ENCODE measurements at places on chromosomes 12 and 14.

DNA sequence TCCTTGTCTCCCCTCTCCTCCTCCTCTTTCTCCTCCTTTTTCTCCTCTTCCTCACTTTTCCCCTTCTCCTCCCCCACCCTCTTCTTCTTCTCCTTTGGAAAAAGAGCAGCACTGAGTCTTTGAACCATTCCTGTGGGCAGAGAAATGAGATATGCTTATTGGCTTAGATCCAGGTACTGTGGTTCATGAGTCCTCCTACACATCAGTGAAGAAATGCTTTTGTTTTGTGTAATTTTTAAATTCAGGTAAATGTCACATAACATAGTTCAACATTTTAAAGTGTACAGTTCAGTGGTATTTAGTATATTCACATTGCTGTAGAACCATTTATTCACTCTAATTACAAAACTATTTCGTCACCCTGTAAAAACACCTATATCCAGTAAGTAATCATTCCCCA, 402.1 kb downstream of the AACS start:
- DNase-seq = no peak

DNA sequence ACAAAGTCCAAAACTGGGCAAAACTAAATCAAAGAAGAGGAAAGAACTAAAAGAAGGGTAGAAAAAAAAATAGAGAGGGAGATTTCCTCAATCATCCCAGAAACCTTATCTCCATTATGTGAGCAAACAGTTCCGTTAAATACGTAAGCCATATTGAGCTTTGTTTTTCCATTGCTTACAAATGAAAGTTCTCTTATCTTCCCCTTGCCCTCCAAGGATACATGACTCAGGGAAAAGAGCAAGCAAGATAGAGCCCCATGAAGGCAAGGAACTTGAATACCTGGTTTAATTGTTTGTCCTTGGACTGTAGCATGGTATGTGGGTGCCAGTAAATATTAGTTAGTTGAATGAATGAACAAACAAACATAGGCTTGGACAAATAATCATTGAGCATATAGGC, 126.8 kb upstream of the USP15 start:
- no peak for DNase-seq

DNA sequence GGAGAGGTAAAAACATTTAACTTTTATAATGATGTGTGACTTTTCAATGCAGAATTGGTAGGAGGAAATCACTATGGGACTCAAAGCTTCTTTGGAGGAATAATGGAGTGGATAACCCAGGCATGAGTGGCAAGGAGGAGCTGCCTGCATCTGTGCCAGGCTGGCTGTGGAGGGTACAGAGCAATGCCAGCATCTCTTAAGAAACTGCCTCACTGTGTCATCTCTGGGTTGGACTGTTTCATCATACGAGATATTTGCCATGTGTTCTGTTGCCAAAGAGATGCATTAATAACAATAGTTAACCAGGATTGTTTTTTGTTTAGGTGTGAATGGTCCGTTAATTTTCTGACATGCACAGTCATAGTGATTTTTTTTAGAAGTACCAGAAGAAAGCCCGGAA, 183.7 kb upstream of the NTF3 start:
- no peak for DNase-seq

GRCh38 chr12:92462527-92462926, 240.3 kb upstream of the PLEKHG7 start:
- DNase-seq = no peak

DNA sequence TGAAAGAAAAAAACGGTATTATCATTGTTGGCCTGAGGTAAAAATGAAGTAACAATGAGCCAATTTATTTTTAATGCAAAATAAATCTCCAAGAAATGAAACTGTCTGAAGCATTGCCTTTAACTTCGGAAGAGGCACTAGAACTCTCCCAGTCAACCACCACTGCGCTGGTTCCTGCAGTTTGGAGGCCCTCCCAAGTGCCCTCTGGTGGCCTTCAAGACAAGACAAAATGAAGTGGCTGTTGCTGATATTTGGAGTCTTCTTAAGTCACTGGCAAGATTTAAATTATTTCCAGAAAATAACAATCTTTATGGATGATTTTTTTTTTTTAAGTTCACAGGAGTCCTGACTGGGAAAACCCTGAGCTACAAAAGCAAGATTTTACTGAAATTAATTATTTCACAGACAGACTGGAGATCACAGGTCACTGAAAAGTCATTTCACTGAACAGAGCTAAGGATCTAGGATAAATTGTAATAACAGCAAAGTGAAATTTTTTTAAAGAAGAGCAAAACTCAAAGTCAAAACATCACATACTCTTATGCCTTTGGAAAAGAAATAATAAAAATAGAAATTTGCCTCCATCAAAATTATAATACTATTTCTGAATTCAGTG, 58.2 kb downstream of the DICER1 start:
- no peak for DNase-seq

DNA sequence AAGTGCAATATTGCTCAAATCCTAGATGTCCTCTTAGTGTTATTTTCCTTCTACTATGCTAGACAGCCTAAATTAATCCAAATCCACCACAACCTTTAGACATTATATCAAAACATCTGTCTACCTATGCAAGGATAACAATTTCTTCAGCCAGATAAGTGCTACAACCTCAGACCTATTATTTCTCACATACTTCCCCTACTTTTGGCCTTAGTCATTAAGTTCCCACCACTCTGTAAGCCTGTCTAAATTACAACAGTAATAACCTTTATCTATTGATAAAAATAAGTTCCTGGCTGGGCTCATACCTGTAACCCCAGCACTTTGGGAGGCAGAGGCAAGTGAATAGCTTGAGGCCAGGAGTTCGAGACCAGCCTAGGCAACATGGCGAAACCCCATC, 74.0 kb downstream of the KIF21A start:
- DNase-seq = no peak

GRCh38 chr12:127272864-127273263, 994.1 kb upstream of the TMEM132C start:
- DNase-seq = no peak

DNA sequence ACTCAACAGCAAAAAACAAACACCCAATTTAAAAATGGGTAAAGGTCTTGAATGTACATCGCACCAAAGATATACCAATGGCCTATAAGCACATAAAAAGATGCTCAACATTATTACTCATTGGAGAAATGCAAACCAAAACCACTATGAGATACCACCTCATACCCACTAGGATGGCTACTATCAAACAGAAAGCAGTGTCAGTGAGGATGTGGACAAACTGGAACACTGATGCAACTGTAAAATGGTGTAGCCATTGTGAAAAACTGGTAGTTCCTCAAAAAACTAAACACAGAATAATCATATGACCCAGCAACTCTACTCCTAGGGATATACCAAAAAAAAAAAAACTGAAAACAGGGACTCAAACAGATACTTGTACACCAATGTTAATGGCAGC, 49.3 kb downstream of the CDK17 start:
- DNase-seq = no peak

GRCh38 chr12:52506858-52507715, 13.1 kb downstream of the KRT5 start:
- no peak for DNase-seq

DNA sequence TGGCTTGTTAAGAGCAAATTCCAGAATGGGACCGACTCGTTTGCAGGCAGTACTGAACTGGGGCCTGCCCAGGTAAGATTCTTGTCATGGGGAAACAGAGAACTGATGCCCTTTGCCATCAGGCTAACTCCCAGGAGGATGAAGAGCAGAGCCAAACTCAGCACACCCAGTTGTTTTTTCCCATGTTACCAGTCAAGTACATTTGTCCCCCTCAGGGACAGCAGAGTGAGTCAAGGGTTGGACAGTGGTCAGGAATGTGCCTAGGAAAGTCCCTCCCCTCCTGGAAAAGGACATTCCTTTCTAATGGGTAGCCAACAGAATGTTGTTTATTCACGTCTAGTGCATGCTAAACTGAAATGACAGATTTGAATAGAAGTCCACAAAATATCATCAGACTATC, 1.6 kb downstream of the ART4 start:
- no peak for DNase-seq

GRCh38 chr14:92397150-92397952, 74.4 kb downstream of the SLC24A4 start:
- no peak for DNase-seq

- DNase-seq = no peak
Observed at GRCh38 chr12:1870998-1871917, 47.2 kb downstream of the CACNA2D4 start.

GRCh38 chr14:68630611-68631393, 162.1 kb downstream of the ZFP36L1 start:
- no peak for DNase-seq

DNA sequence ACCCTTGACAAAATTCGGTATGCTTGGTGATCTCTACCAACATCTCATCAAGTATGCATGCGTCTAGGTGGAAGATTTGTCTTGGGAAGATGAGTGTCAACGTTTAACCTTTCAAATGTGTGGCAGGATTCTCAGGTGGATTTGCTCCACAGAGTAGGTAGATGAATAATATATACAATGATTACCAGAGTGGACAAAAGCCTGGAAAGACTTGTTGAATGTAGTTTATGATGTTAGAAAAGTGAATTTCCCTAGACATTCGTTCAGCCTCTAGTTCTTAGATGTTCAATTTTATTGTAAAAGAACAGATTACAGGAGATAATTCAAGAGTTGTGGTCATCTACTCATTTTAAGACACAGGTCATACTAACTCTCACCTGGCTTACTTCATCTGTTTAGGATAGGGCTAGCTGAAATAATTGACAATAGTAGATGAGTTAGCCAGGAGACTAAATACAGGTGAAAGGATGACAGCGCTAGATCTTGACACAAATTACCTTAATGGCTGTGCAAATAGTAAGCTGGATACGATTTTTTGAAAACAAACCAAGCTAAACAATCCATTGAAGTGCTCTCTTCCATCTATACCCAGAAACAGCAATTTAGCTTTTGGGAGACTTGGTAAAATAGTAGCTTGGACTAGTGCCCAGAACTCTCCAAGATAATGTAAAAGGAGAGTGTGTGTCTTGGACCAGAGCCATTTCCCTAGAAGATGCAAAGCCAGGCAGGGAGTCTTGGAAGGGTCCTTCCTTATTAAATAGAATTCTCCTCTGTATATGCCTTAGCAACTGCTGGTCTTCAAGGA, 168.0 kb downstream of the DACT1 start:
- no peak for DNase-seq

Measured in activated T-cell treated with anti-CD3 and anti-CD28 coated beads, Interleukin-2, amount 50 U/mL, for 24 hours (primary cell).